EL (cell line): ENCODE measurements at places on chromosomes 7 and 10.
A peak's percentile ranks its signal among the peaks of the same experiment; 100 is the strongest.

DNA sequence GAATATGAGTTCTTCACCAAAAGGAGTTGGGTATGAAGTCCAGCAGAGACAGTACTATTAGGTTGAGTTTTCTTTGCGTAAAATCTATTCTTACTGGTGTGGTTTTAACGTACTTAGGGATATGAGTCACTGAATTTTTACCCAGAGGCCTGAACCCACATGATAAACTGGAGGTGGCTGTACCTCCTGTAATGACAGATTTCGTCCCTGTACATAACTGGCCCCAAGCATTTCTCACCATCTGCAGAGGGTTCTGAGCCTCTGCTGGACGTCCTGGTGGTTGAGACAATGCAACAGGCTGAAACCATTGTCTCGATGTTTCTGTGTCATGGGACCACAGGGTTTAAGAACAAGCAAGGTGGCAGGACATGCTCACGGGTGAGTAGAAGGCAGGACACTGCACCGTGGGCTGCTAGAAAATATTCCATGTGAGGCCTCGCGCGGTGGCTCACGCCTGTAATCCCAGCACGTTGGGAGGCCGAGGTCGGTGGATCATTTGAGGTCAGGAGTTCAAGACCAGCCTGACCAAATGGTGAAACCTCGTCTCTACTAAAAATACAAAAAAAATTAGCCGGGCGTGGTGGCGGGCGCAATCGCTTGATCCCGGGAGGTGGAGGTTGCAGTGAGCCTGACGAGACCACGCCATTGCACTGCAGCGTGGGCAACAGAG lies 233.9 kb downstream of the DNAJB6 start:
- DNase-seq = peak; percentile 5

- no peak for DNase-seq
Measured at GRCh38 chr7:104791080-104791479, 222.9 kb upstream of the KMT2E start.

GRCh38 chr7:84058311-84059076 lies 136.1 kb downstream of the SEMA3A start:
- DNase-seq = peak; percentile 66

- DNase-seq = no peak
Measured at GRCh38 chr10:69759641-69760040, 42.1 kb upstream of the COL13A1 start.

DNA sequence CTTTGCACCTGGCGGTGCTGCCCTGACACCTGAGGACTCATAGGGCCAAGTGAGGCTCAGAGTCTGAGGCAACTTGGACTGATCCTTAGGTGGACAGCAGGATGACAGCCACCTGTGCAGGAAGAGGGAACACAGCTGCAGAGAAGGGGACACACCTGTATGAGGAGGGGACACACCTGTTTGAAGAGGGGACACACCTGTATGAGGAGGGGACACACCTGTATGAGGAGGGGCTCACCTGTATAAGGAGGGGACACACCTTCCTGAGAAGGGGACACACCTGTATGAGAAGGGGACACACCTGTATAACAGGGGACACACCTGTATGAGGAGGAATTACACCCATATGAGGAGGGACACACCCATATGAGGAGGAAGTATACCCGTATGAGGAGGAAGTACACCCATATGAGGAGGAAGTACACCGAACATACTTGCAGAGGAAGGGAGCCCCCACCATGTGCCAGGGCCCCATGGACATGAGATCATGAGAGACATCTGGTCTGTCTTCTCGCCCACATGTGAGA lies 285.9 kb downstream of the ADARB2 start:
- DNase-seq = no peak

DNA sequence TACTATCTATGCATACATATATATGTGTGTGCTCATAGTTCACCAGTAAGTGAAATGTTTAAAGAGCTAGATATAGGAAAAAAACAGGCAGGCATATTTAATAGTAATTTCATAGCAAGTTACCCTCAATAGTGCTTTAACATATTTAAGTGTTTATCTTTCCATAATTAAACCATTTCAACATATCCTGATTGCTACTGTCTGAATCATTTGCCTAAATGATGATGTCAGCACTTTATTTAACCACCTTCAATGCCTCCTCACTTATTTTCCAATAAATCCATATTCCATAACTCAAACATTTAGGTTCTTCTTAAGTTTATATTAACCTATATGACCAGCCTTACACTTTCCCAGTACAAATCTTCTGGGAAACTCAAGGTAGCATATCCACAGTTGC lies 601.1 kb downstream of the ARL4A start:
- DNase-seq = no peak

DNA sequence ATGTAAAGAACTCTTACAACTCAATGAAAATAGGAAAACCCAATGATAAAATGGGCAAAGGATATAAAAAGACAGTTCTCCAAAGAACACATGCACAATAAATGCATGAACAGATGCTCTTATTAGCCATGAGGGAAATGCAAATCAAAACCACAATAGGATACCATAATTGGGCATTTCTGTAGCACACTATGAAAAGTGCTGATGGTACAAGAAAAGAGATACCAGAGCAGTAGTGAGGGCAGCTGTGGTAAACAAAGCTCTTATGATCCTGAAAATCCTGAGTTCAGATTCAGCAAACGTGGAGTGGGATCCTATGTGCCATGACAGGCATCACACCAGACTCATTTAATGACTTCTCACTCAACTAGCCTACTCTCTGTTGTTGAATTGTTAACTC lies 96.7 kb upstream of the SLC25A13 start:
- DNase-seq = no peak

- peak; percentile 69 for DNase-seq
Measured at GRCh38 chr10:22321156-22321923, 441 bp downstream of the BMI1 start.

DNA sequence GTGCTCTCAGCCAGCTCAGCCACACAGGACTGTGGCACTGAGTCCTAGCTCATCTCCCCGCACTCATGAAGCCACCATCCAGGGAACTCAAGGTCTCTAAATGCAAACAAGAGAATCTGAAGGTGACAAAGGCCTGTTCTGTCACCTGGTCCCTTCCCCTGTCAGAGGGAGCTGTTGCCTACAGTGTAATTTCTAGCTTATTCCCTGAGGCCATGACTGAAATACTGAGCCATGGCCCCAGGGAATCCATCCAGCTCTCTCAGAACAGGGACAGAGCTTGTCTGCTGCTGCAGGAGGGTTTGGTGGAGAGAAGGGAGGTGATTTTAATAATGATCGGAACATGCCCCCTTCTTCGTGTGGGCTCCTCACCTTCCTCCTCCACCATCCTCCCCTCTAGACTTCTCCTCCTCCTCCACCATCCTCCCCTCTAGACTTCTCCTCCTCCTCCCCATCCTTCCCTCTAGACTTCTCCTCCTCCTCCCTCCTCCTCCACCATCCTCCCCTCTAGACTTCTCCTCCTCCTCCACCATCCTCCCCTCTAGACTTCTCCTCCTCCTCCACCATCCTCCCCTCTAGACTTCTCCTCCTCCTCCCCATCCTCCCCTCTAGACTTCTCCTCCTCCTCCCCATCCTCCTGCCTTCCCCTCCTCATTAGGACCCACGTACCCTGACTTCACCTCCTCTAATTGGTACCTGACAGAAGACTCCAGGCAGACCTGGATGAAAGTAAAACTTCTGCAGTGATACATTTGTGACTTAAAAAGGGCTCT lies 338.0 kb upstream of the MKI67 start:
- DNase-seq = peak; percentile 39

DNA sequence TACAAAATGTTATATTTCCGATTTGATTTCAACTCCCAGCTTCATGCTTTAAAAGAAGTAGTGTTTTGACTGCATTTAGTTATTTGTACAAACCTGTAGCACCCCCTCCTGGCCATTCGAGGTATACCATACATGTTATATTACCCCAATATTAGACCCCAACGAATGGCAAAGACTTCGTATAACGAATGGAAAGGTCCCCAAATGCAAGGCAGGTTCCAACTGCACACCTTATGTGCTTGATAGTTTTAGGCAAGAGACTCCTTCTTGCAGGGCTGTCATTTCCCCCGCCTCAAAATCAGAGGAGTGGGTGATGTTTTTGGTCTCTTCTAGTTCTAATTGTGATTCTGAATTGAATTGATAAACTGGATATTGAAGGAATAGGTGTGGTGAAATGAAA lies 101.1 kb upstream of the TARP start:
- peak; percentile 31 for DNase-seq

- no peak for DNase-seq
Measured at GRCh38 chr7:101021703-101022102, 1.8 kb downstream of the MUC17 start.

DNA sequence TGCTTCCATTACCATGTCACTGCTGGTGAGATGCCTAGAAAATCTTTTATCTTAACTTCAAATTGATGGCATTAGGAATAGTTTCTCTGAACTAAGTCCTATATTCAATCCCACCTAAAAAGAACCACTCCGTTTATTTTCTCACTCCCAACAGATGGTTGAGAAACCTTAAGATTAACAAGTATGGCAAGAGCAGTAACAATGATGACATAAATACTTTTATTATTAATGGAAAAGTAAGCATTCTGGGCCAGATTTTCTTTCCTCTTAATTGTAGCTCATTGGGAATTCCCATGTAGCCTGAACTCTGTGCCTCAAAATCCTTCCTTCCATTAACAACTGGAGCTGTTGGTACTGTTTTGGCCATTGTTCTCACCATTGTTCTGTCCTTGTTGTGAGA lies 21.1 kb upstream of the FAM13C start:
- DNase-seq = no peak

- DNase-seq = peak; percentile 45
Measured at GRCh38 chr7:6015917-6016652, 7.0 kb downstream of the AIMP2 start.

DNA sequence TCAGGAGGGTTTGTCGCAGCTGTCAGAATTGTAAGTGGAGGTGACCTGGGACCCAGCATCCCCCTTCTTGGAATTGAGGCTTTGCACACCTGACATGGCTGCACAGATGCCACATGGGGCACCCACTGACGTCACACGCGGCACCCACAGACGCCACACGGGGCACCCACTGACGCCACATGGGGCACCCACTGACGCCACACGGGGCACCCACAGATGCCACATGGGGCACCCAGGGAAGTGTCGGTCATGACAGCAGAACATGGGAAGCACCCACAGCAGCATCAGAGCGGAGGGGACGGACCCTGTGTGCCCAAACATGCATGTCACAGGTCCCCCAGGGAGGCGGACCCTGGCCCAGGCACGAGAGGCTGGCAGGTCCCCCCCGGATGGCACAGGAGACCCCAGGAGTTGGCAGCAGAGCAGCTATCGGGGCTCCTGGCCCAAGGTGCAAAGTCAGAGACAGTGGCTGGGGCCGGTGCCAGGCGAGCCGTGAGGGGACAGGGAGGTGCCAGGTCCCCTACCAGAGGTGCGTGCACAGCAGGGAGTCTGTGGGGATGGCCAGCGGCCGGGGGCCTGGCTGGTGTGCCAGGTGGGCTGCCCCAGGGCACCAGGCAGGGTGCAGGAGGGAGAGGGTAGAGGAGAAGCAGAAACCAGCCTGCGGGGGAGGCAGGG lies 21.1 kb downstream of the KNDC1 start:
- DNase-seq = no peak

GRCh38 chr7:44955733-44956132 lies 23.1 kb downstream of the MYO1G start:
- DNase-seq = no peak

DNA sequence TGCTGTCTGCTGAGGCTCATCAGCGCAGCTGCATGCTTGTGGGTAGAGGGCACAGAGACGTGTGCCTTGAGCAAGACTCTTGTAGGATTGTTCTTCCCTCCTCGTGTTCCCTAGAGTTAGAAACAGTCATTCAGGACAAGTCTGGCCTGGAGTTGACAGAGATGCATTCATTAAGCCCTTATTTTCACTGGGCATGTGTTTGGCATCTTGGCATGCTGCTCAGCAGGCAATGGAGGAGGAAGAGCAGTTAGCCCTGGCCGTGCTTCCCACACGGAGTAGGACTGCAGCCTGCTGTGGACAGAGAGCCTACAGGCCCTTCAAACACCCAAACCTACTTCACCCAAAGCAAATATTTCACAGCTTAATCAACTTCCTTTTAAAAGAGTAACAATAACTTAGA lies 73.0 kb upstream of the GJD4 start:
- DNase-seq = no peak

- no peak for DNase-seq
Measured at GRCh38 chr7:131564640-131565039, 8.2 kb upstream of the PODXL start.

DNA sequence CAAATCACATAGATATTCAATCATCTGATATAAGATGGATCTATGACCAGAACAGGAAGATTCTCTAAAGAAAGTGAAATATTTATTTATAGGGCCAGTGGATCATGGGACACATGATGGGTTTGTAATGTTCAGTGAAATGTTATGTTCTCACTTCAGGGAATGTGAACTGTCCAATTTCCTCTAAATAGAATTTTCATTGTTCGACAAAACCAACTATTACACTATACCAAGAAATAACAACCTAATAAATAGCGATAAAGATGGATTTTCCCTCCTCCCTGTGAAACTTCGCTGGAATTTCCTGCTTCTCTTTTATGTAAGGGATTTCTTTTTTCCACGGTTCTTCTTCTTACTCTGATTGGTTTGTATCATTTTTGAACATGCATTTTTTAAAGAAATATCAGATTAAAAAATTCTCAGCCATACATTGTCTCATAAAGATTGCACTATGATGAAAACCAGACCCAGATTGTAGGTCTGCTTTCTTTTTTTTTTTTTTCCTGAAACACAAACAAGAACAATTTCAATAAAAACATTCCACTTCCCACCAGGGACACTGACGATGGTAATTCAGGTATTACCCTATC lies 139.8 kb upstream of the ZEB1 start:
- DNase-seq = no peak

GRCh38 chr10:46079831-46080585 lies 33.9 kb upstream of the MSMB start:
- peak; percentile 45 for DNase-seq

DNA sequence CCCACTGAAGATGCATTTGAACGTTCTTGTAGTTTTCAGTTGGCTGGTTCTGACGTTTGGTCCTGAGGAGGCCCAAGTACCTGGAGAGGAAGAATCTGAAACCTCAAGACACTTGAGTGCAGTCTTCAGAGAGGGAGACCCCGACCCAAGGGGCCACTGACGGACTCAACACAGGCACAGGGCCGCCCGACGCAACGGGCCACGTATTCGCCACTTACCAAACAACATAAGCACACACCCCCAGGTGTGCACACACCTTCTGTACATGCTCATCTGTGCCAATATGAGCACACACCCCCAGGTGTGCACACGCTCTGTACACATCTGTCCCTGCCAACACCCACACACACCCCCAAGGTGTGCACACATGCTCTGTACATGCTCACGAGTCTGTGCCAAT lies 68.5 kb downstream of the DIP2C start:
- DNase-seq = no peak

DNA sequence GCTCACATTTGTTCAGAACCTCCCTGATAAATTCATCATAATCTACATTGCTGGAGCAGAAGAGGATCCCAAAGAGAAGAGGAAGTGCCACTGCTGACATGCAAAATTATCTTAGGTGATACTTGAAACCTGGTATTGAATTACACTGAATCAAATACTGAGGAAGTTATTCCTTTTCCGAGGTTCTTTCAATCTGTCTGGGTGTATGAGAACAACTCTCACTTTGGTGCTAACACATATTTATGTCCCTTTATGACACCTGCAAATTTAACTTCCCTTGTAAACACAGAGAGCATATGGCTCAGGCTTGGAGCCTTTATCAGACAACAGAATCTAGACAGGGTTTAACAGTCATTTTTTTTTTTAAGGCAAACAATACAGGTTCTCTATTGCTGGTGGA lies 131.4 kb downstream of the SRPK2 start:
- no peak for DNase-seq

- DNase-seq = no peak
Measured at GRCh38 chr7:49774459-49775064, 1.1 kb downstream of the VWC2 start.

- DNase-seq = no peak
Measured at GRCh38 chr10:12908773-12909172, 92.7 kb downstream of the CCDC3 start.

- DNase-seq = no peak
Measured at GRCh38 chr10:122689146-122689820, 10.4 kb downstream of the C10orf120 start.
